ENCODE measurements at places on chromosomes 4 and X. TPM values are rescaled to one million over a fixed set of nuclear protein-coding genes. Genes with fewer than 3 reads are reported as not detected.

The HMGN5 gene
- 2.3 TPM for total RNA-seq

The NAP1L3 gene
- 6.1 TPM for total RNA-seq

The AFF2 gene
- total RNA-seq = 0.34 TPM

The TSPAN5 gene
- 42.0 TPM for total RNA-seq

The RHOH gene
- not detected for total RNA-seq

The GYPE gene
- total RNA-seq = 0.93 TPM

The ETDB gene
- not detected for total RNA-seq

The CNKSR2 gene
- not detected for total RNA-seq

The MAGEA4 gene
- not detected for total RNA-seq

The MAGEA2 gene
- not detected for total RNA-seq

The MTMR8 gene
- not detected for total RNA-seq

The SHROOM3 gene
- total RNA-seq = 0.60 TPM

The MYOZ2 gene
- total RNA-seq = 8.8 TPM

The PNCK gene
- 0.35 TPM for total RNA-seq

The MEPE gene
- not detected for total RNA-seq

The PDCL2 gene
- not detected for total RNA-seq

The SASH3 gene
- not detected for total RNA-seq

The HTN1 gene
- not detected for total RNA-seq

The TMPRSS11D gene
- total RNA-seq = not detected

The COMMD8 gene
- 39.7 TPM for total RNA-seq

The C4orf51 gene
- total RNA-seq = not detected

The GLOD5 gene
- not detected for total RNA-seq

The GPR82 gene
- not detected for total RNA-seq

The PDGFC gene
- 30.5 TPM for total RNA-seq

The MAGEC2 gene
- total RNA-seq = not detected

The SMIM10L2A gene
- total RNA-seq = 0.43 TPM

The C1QTNF7 gene
- total RNA-seq = 0.35 TPM
